ENCODE measurements at places on chromosomes 12 and 14.

- no peak for DNase-seq
These were observed 5.0 kb downstream of the RASAL1 start for GRCh38 chr12:113130457-113131135.

- DNase-seq: peak; percentile 82
These were observed 3.6 kb downstream of the CFAP73 start for GRCh38 chr12:113152835-113153814.

GRCh38 chr14:50045039-50045711 is 71.2 kb downstream of the VCPKMT start:
- no peak for DNase-seq

GRCh38 chr12:52708010-52708409 is 4.7 kb upstream of the KRT77 start:
- no peak for DNase-seq

GRCh38 chr12:45732936-45733335 is 3.4 kb downstream of the ARID2 start:
- no peak for DNase-seq

All from HEK293T (cell line).